DMS79 treated with DMSO at 0.1 percent for 48 hours (cell line): ENCODE measurements at places on chromosomes 6 and 20.

DNA sequence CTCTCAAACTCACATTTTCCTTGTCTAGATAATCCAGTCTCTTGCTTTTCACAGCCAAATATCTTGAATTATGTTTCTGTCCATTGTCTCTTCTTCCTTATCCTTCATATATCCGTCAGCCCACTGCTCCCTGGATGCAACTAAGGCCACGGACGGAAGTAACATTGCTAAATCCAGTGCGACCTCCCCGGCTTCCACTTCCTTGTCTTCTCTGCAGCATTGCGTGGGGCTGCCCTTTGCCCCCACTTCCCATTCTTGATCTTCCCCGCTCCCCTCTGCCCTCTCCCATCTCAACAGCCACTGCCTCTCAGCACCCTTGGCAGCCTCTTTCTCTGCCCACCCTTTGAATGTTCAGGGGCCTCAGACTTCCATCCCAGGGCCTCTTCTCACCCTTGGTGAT, 190.4 kb upstream of the UST start:
- no peak for DNase-seq

DNA sequence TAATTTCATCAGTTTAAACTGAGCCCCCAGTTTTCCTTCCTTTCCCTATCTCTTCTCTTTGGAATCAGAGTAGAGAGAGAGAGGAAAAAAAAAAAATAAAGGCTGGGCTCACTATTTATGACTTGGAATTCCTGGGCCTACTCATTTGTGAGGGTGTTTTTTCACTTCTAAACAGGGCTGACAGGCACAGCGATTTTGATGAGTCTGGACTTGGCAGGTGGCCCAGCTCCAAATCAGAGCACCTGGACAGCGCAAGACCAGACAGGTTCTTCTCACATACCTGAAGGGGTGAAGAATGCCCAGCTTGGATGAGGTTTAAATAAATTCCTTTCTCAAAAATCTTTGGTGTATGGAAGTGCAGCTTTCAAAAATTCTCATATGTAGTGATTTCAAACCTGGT, 122.2 kb downstream of the KIF13A start:
- peak; percentile 26 for DNase-seq

GRCh38 chr6:9168669-9169068, 733.3 kb upstream of the SLC35B3 start:
- no peak for DNase-seq

GRCh38 chr20:3614466-3614865, 48.7 kb downstream of the GFRA4 start:
- peak; percentile 29 for DNase-seq

GRCh38 chr20:25622450-25623224, 1.2 kb downstream of the NANP start:
- DNase-seq = no peak

GRCh38 chr20:62657956-62658355, 15.7 kb downstream of the SLCO4A1 start:
- DNase-seq = no peak

DNA sequence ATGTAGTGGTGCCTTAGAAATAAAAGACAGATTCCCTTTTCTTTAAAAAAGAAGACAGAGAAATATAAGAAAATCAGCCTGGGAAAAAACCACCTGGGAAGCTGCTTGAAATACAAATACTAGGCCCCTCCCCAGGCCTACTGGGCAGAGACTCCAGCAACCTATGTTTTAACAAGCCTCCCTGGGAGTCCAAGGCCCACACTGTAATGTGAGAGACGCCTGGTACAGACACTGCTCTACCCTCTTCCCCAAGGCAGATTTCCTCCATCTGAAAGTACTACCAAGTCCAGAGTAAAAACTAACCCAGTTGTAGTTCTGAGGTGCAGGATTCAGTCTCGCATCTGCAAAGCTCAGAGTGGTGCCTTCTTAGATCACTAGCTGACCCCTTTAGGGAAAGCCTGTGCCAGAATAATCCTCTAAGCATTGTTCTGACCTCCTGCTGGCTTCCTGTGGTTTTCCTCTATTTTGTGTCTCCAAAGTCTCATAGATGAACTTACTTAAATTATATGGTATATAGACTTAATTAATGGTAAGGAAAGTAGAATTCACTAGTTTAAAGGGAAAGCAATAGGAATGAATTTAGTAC, 270.2 kb upstream of the SLC35B3 start:
- no peak for DNase-seq

DNA sequence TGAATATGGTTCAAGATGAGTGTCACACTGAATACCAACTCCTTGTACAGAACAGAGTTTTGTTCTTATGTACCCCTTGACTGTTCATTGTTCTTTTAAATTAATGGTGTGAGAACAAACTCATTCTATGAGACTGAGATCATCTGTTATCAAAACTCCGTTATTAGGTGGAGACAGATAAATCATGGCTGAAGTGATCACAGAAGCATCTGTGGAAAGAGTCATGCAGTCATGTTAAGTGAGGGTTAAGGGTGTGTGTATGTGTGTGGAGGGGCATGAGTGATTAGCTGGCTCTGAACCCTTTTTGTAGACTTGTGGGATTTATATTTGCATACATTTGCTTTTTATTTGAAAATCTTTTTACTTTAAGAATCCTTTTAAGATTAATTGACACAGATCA, 24.7 kb downstream of the ADGRG6 start:
- no peak for DNase-seq

DNA sequence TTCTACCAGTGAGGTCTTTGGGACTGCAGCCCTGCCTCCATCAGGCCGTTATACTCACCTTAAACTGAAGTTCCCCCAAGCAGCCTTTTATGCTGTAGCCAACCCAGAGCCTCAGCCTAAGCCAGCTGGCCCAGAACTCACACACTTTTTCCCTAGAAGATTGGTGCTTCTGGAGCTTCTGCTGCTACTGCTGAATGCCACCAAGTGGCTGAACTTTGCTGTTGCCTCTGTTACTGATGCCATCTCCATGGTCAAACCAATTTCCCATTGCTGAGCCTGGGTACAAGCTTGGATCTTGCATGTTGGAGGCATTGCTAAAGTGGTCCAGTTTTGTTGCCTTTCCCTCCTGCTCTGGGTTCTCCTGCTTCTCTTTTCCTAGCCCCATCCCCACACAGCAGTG, 15.0 kb upstream of the TBX18 start:
- DNase-seq = no peak

GRCh38 chr20:35489717-35490116, 34.3 kb downstream of the CEP250 start:
- DNase-seq = no peak
